ENCODE measurements at places on chromosomes 7 and 10.

- no peak for DNase-seq
Measured at GRCh38 chr10:56057860-56058259, 303.2 kb downstream of the ZWINT start.

GRCh38 chr10:60086421-60086820, 180.1 kb upstream of the CCDC6 start:
- DNase-seq: no peak

GRCh38 chr10:117497736-117498135, 44.8 kb upstream of the EMX2 start:
- DNase-seq: no peak

DNA sequence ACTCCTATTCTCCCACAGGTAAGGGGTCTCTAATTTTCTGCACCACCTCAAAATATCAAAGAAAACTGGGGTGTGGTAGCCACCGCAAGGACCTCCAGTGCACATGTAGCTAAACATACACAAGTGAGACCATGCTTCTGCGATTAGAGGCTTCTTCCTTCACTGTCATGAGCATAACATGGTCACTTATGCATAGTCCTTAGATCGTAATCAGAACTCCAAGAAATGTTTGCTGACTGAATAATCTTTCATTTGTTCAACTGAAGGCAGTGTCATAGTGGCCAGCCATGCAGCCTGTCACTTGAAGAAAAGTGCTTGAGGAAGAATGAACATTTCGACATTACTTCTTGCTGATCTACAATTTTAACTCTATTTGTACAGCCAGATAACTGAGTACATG, 14.6 kb downstream of the TWIST1 start:
- no peak for DNase-seq

GRCh38 chr10:121305066-121305465, 293.2 kb downstream of the FGFR2 start:
- DNase-seq: no peak

DNA sequence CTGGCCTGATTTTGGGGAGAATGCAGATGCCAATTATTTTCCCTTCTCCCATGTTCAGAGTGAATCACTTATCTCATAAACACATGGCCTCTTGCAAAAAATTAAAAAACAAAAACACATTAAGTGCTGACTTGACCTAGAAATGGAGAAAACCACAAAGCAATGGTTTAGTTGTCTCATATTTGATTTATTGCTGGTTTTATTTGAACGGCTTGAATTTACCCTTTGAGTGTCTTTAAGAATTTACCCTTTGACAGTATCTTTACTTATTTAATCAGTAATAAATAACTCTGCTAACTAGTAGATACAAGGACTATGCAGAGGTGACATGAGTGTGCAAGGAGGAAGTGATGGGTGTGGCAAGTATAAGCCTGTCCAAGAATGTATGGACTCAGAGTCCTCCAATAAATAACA, 68.1 kb upstream of the GSDME start:
- no peak for DNase-seq

GRCh38 chr10:132536241-132536876, 1.2 kb upstream of the INPP5A start:
- DNase-seq: no peak

GRCh38 chr10:126654579-126654978, 15.9 kb downstream of the C10orf90 start:
- no peak for DNase-seq

DNA sequence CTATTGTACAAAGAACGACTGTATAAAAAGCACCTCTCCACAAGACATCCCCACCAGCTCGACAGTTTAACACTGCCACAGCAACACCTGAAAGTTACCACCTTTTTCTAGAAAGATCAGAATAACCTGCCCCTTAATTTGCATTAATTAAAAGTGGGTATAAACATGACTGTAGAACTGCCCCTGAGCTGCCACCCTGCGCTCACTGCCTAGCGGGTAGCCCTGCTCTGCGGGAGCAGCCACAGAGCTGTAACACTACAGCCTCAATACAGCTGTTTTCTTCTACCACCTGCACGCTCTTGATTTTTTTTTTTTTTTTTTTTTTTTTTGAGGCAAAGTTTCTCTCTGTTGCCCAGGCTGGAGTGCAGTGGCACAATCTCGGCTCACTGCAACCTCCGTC, 140.9 kb downstream of the PARD3 start:
- DNase-seq: no peak

DNA sequence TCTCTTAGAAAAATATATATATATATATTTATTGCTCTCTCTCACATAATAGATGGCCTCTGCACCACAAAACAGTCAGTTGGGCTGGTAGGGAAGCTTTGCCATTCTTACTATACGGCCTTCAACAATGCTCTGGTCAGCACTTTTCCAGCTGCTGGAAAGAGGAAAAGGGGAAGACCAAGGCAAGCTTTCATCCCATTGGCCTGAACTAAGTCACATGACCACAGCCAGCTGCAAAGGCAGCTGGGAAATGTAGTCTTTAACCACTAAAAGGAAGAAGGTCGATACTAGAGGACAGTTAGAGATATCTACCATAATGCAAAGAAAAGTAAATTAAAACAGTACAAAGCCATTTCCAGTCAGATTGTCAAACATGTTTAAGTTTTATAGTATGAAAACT, 58.4 kb upstream of the MACROH2A2 start:
- DNase-seq: no peak

DNA sequence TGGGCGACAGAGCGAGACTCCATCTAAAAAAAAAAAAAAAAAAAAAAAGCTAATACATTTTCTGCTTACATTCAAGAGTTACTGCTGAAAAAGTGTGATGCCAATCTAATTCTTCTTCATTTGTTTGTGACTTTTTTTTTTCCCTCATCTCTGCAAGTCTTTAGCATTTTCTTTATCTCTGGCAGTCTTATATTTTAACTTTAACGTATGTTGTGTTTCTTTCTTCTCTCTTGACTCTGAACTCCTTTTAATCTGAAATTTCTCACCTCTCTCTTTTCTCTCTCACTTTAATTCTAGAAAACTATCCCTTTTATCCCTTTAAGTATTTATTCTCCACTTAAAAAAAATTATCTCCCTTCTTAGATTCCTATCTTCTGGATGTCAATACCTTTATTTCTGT, 146.5 kb downstream of the JMJD1C start:
- DNase-seq: no peak

DNA sequence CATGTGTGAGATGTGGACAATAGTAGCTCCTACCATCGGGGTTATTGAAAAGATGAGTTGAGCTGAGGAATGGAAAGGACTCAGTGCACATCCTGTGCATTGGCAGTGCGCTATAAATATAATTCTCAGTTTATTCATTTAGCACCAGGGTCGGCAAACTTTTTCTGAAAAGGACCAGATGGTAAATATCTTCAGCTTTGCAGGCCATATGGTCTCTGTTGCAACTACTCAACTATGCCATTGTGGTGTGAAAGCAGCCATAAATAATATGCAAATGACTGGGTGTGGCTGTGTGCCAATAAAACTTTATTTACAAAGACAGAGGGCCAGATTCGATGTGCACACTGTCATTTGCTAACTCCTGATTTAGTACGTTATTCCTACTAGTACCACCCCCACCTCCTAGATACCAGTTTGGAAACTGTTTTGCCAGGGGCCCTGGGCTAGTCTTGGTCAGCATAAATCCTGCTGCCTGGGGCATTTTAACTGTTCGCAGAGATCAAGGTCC, 422.9 kb upstream of the MKI67 start:
- no peak for DNase-seq

DNA sequence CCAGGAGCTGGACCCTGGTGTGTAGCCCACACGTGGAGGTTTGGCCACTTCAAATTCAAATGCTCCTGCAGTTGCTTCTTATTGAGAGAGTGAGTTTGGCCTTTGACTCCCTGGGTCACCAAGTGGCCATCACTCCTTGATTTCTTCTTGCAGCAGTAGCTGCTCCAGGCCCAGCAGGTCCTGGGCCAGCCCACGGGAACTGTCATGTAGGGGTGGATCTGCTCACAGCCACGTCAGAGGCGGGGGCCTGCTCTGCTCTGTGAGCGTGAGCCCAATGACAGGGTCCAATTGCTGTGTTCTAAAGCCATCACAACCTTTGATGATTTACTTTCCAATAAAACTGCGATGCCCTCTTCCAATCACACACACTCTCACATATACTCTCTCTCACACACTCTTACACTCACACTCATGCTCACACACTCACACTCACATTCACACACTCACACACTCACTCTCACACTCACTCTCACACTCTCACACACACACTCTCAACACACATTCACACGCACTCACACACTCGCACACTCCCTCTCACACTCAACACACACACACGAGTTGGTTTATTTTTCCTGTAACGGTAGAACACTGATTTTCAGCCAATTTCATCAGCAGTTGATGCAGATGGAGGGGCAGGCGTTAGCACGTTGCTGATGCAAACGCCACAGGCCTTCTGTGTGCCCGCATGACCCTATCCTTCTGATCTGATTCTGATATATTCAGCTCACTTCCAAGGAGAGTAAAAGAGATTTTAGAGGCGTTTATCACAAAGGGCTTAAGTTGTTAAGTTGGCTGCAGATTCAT, 210.7 kb upstream of the PPP2R2D start:
- DNase-seq: no peak

GRCh38 chr7:23712368-23713284, 2.6 kb downstream of the STK31 start:
- no peak for DNase-seq

GRCh38 chr10:102001435-102002068, 54.4 kb downstream of the ARMH3 start:
- no peak for DNase-seq

- no peak for DNase-seq
Measured at GRCh38 chr10:58851606-58852005, 324.8 kb upstream of the PHYHIPL start.

GRCh38 chr7:36487756-36488336, 98.2 kb downstream of the ANLN start:
- DNase-seq: no peak

DNA sequence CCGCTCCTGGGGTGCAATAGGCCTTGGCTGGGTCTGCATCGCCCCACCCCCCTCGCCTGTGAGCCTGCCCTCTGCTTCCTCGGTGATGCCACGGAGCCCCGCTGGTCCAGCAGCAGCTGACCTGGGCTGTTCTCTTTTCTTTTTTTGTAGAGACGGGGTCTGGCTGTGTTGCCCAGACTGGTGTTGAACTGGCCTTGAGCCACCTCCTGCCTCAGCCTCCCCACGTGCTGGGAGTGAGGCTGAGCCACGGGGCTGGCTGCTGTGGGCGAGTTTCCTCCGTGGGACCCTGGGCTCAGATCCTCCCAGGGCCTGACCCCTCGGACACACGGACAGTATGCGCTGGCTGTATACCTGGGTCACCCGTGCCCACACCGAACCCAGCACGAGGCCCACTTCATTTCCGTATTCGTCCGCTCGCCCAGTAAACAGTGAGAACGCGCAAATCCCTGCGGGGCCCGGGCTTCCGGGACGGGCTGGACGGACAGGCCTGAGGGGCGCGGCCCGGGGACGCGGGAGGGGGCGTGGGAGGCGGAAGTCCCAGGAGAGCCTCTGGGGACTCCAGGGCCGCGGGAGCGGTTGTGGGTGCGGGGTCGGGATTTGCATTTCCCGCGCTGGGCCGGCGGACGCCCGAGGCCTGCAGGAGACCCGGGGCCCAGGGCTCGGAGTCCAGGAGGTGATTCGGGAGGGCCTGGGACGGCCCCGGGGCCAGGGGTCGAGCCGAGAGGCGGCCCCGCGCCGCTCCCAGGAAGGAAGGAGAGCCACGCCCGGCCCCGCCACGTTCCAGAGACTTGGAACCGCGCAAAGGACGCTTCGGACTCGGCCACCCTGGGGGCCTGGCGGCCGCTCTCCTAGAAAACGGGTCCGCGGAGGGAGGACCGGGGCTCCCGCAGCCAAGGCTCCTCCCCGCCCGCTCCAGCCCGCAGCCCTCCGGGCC, 57.7 kb upstream of the DNAJB6 start:
- DNase-seq: no peak

GRCh38 chr7:78198756-78199155, 400.2 kb downstream of the PHTF2 start:
- DNase-seq: no peak

GRCh38 chr7:31805209-31805818, 118.3 kb downstream of the PPP1R17 start:
- no peak for DNase-seq

DNA sequence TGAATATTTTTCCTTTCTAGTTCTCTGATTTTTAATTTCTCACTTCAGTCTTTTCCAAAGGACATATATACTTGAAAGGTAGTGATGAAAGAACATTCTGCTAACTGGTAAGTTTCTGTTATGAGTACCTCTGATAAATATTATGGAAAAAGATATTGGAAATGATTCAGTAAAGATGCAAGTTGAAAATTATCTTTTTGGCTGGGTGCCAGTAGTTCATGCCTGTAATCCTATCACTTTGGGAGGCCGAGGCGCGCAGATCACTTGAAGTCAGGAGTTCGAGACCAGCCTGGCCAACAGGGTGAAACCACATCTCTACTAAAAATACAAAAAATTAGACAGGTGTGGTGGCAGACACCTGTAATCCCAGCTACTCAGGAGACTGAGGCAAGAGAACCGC, 62.1 kb downstream of the ANKRD26 start:
- no peak for DNase-seq

GRCh38 chr10:55820478-55820877, 540.6 kb downstream of the ZWINT start:
- DNase-seq: no peak

GRCh38 chr7:131008840-131009711, 275.1 kb upstream of the KLF14 start:
- peak; percentile 57 for DNase-seq

- DNase-seq: no peak
Measured at GRCh38 chr7:20408467-20408826, 77.7 kb downstream of the ITGB8 start.

DNA sequence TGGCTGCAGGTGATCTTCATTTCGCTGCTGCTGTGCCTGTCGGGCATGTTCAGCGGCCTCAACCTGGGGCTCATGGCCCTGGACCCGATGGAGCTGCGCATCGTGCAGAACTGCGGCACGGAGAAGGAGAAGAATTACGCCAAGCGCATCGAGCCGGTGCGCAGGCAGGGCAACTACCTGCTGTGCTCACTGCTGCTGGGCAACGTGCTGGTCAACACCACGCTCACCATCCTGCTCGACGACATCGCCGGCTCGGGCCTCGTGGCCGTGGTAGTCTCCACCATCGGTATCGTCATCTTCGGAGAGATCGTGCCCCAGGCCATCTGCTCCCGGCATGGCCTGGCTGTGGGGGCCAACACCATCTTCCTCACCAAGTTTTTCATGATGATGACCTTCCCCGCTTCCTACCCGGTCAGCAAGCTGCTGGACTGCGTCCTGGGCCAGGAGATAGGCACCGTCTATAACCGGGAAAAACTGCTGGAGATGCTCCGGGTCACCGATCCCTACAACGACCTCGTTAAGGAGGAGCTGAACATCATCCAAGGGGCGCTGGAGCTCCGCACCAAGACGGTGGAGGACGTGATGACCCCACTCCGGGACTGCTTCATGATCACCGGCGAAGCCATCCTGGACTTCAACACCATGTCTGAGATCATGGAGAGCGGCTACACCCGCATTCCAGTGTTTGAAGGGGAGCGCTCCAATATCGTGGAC, 1.3 kb downstream of the CNNM2 start:
- no peak for DNase-seq

GRCh38 chr10:32142646-32143045, 86.4 kb upstream of the KIF5B start:
- DNase-seq: no peak
